ENCODE measurements at places on chromosomes 6 and 20.

- DNase-seq: no peak
Measured at GRCh38 chr20:61490721-61491120, 238.7 kb downstream of the CDH4 start.

GRCh38 chr20:1500496-1500895 is 9.3 kb upstream of the SIRPB2 start:
- DNase-seq: no peak

DNA sequence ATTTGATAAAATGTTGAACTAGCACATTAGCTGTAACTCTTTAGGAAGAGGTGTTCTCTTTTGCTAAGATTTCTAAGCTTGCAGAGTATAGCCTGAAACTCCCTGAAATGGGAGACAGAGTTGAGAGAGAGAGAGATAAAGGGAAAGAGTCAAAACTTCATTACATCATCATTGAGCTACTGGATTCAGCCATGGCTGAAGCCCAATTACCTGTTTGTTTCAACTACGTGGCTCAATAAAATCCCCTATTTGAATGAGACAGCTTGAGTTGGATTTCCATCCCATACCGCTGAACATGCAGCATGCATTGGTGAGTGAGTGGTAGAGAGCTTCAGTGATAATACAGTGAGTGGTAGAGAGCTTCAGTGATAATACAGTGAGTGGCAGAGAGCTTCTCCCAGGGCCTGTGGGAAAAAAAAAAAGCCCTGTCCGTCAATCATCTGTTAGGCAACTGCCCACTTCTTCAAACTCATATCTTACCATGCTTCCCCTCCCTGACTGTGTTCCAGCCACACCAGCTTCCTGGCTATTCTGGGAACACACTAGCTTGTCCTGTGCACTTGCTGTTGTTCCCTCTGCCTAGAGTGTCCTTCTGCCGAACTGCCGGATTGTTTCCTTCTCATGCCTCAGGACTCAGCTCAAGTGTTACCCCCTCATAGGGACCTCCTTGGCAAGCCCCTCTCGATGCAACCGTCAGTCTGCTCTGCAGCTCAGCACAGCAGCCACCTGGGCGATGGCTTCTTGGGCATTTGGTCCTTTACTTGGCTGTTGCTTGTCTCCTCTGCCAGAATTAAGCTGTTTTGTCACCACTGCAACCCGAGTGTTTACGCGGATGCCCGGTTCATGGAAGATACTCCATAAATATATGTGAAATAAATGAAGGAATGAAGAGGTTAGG is 91.3 kb upstream of the EYA2 start:
- no peak for DNase-seq

DNA sequence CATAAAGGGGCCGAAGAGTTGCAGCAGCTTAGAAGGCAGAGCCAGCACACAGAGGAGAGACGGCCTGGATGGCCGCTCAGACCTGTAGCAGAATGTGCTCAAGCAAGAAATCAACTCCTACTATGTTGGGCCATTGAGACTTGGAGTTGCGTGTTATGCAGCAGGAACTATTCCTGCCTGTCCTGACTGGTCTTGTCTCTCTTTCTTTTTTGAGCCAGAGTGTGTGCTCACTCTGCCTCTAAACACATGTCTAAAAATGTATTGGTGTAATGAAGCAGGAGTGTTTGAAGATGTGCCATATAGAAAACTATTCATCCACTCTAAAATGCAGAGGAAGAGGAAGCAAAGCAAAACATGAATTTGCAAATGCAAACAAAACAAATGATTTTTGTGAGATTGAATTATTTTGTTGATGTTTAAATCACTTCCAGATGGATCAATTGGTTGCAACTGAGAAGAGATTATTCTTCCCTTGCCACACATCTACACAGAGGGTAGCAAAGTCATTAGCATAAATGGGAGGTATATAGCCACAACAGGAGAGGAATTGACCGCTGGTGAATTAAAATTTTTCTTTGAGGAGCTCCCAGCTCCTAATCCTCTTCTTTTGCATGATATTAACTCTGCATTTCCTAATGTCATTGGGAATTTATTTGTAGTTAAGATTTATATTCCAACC is 20.4 kb upstream of the SYNJ2 start:
- DNase-seq: no peak

GRCh38 chr20:9627219-9627618 is 112.8 kb downstream of the LAMP5 start:
- no peak for DNase-seq

- no peak for DNase-seq
Measured at GRCh38 chr6:99338188-99338587, 11.3 kb downstream of the FAXC start.

GRCh38 chr6:107152638-107153430 is 37.5 kb upstream of the BEND3 start:
- no peak for DNase-seq

- DNase-seq: no peak
Measured at GRCh38 chr6:36683145-36683655, 4.7 kb downstream of the CDKN1A start.

- DNase-seq: no peak
Measured at GRCh38 chr6:149273318-149273717, 44.2 kb upstream of the TAB2 start.

DNA sequence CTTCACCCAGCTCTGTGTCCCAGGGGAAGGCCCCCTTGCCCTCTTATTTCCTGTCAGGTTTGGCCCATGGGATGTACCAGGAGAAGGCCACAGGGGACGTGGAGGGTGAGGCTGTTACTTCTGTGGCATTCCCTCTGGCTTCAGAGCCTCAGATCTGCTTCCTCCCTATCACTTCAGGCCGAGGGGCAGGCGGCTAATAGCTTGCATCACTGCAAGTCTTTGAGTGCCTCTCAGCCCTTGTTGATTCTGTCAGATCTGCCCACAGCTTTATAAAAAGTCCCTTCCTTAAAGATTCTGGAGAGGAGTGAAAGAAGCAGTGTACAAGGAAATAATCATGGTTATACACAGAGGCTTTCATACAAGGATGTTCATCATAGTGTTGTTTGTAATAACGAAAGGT is 86.9 kb downstream of the LRFN2 start:
- no peak for DNase-seq

DNA sequence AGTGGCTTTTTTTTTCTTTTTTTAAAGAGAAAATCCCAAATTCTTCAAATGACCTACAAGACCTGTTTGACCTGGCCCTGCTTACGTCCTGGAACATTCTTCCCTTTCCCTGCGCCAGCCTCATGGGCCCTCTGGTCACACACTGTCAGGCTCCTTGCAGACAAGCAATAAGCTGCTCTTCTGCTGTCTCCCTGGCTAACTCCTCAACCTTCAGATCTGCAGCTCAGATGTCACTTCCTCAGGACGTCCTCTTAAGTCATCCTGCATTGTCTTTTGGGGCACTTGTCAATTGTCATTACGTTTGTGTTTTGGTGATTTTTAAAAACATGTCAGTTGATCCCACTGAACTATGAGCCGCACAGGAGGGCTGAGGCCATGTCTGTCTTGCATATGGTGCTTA is 28.9 kb upstream of the SLC35D3 start:
- no peak for DNase-seq

GRCh38 chr6:124132256-124132655 is 328.6 kb downstream of the NKAIN2 start:
- DNase-seq: no peak

- no peak for DNase-seq
Measured at GRCh38 chr6:90922325-90922724, 335.5 kb upstream of the MAP3K7 start.

DNA sequence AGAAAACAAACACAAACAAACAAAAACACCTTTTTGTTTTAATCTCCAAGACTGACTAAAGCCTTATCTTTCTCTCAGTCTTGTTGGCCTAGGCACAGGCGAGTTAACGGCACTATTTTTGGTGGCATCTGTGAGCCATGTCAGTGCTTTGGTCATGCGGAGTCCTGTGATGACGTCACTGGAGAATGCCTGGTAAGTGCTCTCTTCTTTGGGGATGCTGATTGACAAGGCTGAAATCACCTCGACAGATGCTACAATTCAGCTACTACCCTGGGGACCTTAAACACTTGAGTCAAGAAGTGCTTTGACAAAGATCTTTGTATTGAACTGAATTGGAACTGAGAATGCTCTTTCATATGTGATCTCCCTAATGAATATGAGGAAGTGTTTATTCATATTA is 384.1 kb downstream of the LAMA2 start:
- no peak for DNase-seq

DNA sequence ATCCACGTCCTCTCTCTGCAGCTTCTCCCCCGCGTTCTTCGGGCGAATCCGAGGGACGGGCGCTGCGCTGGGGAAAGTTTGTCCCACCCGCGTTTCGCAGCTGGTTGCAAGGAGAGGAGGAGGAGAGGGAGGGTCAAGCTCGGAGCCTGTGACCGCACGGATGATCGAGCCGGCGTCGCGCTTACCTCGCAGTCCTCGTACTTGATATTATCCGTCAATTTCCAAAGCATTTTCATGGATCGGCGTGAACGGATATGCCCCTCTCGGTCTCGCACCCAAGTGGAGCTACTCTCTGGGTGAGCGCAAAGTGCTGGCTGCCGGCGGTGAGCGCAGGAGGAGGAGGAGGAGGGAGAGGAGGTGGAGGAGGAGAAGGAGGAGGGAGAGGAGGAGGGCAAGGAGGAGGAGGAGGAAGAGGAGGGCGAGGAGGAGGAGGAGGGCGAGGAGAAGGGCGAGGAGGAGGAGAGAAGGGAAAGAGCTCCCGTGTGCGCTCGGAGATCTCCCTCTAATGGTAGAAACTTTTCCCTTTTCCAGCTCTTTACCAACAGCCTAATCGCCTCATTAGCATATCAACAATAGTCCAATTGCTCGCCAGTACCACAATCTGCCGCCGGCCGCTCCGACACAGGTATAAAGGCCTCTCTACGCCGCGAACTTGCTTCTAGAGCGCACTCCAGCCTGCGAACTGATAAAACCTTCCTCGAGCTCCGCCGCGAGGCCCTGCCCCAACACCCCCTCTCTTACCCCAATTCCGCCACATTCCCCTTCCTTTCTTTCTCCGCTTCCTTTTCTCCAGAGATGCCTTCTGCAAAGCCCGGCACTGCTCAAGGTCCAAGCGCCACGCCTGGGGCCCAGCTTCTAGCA is at the start of gene TFAP2A:
TSS of gene TFAP2A (minus strand) at position 319 of the 861 bp plus-strand sequence. CDS start at position 236, 83 bp downstream.
- no peak for DNase-seq

DNA sequence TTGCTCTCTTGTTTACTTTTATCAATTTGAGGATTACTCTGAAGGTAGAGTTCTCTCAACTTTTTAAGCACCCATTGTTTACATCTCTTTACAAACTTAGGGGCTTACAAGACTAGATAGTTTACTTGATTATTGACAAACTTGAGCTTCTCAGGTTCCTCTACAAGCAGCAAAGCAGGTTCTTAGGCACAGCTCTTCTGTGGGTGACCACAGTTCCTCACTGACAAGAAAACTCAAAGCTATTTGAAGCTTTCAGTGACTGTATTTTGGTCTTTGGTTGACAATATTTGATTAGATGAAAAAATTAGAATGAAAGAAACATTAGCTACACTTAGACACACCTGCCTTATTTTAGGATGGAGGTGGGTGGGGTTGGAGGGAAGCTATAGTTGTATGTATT is 327.3 kb upstream of the RUNX2 start:
- DNase-seq: no peak

DNA sequence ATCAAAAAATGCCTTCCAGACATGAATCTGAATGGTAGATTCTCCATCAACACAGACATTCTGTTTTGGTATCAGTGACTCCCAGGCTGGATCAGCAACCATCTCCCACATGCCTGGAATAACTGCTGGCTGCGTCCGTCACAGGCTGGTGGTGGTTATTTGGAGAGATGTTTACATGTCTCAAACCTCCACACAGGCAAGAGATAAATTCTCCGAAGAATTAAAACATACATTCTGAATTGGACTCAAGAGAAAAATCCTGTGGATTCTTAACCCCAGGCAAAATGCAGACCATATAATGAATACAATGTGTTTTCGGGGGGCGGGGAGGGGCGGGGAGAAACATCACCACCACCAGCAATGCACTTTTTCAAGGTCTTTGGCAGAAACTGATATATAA is 108.2 kb downstream of the THBS2 start:
- no peak for DNase-seq

DNA sequence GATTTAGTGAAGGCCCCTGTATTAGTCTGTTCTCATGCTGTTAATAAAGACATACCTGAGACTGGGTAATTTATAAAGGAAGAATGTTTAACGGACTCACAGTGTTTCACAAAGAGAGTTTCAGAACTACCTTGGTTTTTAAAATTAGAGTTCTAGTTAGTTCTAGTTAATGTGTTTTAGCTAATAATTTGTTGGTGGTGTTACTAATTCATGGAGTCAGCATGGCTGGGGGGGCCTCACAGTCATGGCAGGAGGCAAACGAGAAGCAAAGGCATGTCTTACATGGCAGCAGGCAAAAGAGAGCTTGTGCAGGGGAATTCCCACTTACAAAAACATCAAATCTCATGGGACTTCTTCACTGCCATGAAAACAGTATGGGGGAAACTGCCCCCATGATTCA is 12.0 kb upstream of the SLC17A3 start:
- no peak for DNase-seq

DNA sequence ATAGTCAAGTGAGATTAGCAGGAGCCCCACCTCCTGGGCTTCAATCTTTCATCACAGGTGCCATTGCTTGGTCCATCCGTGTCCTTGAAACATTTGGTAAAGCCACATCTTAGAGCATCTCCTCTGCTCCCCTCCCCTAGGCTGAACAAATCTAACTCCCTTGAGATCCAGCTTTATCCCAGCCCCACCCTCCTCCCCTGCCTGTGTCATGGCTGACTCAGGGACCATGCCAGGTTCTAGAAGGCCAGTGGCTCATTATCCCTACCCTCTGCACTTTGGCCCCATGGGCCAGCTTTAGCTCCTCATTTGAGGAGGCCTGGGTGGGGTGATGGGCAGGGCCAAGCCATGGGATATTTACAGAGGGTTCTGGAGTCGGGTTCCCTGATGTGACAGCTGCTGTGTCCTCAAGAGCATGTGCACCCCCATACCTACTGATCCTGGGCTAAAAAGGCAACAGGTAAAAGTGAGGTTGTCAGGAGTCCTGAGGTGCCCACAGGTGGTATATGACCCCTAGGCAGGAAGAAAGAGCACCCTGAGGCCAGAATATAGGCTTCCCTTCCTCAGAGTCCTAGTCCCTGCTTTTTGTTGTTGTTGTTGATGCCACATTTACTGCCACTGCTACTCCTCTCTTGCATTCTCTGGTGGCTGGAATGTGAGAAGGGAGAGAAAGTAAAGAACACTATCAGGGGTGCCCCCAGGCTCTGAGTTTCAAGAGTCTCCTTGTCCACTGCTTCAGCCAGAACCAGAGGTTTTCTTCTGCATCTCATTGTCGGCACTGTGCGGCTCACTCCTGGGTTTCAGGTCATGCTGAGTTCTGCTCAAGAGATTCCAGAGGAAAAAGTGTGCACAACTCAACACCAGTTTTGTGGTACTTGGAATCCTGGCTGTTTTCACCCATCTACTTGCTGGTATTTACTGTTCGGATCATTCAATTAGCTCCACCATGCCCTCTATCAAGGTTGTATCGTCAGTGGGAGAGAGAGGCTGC is 228.4 kb downstream of the LRFN2 start:
- DNase-seq: no peak
